Umbilical cord (tissue), 2 donors: ENCODE measurements at places on chromosomes 2 and 18.

DNA sequence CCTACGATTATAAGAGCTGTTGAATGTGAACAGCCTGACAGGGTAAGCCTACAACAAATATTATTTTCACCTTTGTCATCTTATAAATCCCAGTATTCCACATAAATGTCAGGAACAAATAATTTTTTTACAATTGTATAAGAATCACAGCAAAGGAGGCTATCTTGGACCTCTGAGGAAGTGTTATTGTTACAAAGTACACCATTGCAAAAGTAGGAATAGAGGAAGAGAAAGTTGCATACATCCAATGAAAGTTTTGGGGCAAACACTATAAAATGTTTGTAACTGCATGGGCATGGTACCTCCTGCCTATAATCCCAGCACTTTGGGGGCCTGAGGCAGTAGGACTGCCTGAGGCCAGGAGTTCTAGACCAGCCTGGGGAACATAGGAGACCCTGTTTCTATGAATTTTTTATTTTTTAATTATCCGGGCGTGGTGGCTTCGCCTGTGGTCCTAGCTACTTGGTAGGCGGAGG lies 715 bp upstream of the MEMO1 start:
- peak; percentile 12 for DNase-seq

- peak; percentile 13 for DNase-seq
Measured at GRCh38 chr18:24089076-24089475, 49.8 kb upstream of the CABYR start.

DNA sequence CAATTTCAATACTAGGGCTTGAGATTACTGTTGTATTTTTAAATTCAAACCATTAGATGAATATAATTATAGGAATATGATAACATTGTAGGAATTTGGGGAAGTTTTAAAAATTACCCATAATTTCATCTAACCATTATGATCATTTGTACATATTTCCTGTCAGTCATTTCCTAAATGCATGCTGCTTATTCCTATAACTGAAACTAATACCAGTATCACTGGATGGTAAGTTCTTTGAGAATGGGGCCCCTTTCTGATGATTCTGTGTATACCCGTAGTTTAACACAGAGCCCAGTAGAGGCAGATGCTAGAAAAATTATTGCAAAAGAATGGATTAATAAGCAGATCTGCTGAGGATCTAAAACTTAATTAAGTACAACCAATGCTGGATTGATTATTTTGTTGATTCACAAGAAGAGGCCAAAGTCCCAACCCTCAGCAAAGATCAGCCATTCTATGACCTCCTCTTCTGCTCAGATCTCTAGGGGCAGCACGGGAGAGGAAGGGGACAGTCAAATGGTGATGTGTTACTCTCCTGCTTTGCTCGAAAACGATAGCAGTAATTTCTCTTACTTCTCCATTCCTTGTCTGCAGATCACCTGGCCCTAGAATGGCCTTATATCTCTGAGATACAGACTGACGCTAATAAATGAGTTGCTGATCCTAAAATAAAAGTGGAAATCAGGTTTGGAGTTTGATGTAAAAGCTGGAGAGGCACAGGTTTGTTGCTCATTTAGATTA lies 69.5 kb upstream of the PELI1 start:
- DNase-seq = no peak

GRCh38 chr2:20622731-20623130 lies 28.2 kb downstream of the HS1BP3 start:
- DNase-seq = no peak

DNA sequence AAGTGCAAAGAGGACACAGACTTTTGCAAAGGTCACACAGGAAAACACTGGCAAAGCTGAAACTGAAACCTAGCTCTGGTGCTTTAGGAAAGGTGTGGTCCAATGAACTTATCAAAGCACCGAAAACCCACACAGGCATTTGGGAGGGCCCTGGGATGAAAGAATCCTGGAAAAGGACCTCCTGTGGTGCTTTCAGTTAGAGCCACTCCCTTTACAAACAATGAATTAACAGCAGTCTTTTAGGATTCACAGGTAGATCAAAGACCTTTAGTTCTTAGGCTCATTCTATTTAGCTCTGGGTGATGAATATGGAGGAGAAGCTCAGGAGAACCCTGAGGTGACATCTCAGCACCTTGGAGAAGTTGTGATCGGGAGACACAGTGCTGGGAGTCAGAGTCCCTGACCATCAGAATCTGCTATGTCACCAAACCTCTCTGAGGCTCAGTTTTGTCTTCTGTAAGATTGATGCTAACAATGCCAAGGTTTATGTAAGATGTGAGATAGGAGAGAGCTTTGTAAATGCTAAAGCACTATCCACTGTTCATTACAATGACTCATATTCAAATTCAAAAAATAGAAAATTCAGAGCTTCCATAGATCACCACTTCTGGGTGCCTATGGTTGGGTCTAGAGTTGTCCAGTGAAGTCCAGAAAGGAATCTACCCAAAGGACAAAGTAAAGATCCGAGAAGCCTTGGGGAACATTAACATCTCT lies 39.3 kb downstream of the VSNL1 start:
- no peak for DNase-seq
